ENCODE measurements at places on chromosomes 4 and X. TPM values are rescaled to one million over a fixed set of nuclear protein-coding genes. Genes with fewer than 3 reads are reported as not detected.

GRCh38 chr4:113893546-113893945, 85.9 kb downstream of the ARSJ start:
- DNase-seq: no peak

- DNase-seq: no peak
Observed at GRCh38 chr4:51942108-51942832, 77.9 kb downstream of the LRRC66 start.

Gene HSFX4
- total RNA-seq: not detected

DNA sequence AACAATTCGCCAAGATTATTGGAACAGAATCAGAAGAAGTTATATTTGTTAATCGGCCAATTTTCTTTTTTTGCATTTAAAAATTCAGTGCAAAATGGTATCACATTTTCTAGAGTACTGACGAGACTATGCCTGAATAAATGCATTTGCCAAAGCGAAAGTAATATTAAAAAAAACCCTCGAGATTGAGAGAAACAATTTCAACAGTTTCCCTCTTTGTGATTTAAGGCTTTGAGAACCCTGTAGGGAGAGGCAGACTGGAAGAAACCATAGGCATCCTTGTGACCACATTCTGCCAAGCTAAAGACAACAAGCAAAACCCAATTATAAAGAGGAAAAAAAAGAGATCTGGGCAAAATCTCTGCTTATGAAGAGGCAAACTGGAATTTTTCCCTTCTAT, 218.1 kb upstream of the GK2 start:
- no peak for DNase-seq

DNA sequence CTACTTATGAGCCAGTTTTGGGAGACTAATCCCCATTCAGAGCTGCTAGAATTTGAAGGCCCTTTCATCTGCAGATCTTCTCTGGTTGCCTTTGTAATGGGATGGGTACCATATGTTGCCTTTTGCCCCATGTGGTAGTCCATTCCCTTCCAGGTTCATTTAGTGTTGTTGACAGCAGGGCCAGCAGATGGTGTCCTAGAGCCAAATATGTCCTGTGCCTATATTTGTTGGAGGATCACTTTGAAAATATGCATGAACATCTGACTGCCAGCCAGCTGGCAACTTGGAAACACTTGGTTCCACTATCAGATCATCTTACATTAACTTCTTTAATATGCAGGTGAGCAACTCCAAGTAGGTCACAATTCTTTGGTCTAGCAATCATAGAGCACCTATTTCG, 30.4 kb downstream of the CFAP299 start:
- peak; percentile 75 for DNase-seq

All from CD4-positive, alpha-beta T cell (primary cell).